CD4-positive, alpha-beta T cell treated with Interleukin-15 for 4 hours (primary cell): ENCODE measurements at places on chromosomes 1 and 21.

- no peak for DNase-seq
These were observed 674 bp downstream of the CEP350 start for GRCh38 chr1:179955287-179955680.

DNA sequence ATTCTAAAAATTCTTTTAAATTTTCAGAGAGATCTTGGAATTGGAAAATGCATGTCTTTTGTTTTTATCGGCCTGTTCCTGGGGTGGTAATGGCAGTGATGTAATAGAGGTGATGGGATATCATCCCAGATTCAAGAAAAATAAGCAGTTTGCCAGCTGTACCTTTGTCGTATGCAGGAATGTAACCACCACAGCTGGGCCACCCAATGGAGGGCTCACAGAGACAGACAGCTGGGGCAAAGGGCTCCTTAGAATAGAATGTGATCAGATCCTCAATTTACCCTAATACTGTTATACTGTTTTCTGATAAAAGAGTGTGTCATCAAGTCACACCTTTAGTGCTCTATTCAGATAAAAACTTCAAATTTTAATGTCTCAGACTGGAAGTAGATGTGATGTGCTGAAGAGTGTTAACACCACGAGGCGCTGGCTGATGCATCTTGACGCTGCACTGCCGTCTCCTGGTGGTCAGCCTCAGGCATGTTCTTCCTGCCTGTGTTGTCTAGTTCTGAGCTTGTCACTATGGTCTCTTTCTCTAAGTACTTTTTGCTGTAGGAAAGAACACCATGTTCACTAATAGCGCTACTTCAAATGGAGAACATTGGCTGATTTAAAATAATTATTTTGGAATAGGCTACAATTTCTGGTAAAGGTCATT lies 78.8 kb downstream of the C1orf21 start:
- DNase-seq, result peak; percentile 4

- no peak for DNase-seq
These were observed 159.5 kb downstream of the DISC1 start for GRCh38 chr1:231786126-231786525.

GRCh38 chr1:1817221-1817620 lies 39.0 kb upstream of the NADK start:
- no peak for DNase-seq

GRCh38 chr1:231959225-231959884 lies 332.8 kb downstream of the DISC1 start:
- no peak for DNase-seq

DNA sequence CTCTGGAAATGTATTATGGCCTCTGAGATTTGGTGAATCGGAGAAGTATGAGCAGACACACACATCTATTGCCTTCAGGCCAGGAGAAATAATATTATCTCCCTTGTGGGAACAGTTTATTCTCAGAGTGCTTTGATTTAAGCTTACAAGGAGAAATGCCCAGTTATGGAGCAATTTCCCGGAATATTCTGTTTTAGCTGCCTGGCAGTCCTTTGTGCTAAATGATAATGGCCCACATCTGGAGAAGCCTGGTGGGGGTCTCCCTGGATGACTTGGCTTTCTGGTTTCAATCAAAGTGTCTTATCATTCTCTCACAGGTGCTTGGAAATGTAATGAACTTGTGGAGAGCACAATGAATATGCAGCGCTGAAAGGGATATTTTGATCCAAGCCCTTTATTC lies 389.6 kb upstream of the USP24 start:
- no peak for DNase-seq

DNA sequence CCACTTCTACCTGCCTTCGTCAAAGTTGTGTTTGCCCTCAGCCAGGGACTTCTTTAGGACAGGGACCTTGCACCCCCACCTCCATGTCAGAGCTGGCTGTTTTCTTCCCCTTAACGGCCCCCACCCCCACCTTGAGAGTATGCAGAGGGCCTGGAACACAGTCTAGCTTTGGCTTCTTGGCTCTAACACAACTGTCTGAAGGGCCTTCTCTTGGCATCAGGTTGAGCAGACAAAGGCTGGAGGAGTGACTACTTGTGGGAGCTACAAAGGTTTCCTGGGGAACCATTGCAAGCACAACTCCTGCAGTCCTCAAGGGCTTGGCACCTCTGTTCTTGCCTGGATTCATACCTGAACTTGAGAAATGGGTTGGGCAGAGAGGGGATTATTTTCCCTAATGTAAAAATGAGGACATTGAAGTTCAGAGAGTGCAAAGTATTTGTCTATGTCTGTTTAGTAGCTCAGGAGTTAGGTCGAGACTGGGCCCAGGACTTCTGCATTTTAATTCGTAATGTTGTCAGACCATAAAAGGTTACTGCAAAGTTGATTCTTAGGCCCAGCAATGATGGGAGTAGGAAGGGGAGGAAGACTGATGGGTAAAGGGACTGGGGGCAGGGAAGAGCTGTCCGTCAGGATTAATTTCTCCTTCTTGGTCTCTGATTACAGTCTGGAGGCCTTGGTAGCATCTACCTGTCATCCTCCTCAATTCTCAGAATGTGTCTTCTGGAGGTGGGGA lies 2.6 kb downstream of the CYP4B1 start:
- DNase-seq, result no peak
